ENCODE measurements at places on chromosomes 1 and 21. TPM values are rescaled to one million over a fixed set of nuclear protein-coding genes. Genes with fewer than 3 reads are reported as not detected.

KLF17 gene
- polyA plus RNA-seq = 0.16 TPM

LYPD8 gene
- polyA plus RNA-seq = not detected

GRCh38 chr21:41970751-41971653 lies 17.2 kb upstream of the C2CD2 start:
- DNase-seq = no peak

DNA sequence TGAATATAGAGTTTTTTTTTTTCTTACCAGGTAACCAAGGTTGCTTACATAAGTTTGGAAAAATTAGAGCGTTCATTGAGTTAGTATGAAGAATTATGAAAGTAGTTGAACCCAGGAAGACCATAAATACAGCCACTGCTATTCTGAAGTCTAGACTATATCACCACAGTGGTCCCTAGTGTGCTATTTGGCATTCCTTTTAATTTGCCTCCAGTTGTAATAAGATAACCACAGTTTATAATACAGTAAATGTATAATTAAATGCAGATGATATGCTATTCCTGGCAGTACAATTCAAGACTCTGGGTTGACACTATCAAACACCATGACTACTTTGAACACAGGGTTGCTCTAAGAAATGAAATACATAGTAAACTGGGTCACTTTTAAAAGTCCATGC lies 270.5 kb downstream of the BRINP2 start:
- no peak for DNase-seq

DNA sequence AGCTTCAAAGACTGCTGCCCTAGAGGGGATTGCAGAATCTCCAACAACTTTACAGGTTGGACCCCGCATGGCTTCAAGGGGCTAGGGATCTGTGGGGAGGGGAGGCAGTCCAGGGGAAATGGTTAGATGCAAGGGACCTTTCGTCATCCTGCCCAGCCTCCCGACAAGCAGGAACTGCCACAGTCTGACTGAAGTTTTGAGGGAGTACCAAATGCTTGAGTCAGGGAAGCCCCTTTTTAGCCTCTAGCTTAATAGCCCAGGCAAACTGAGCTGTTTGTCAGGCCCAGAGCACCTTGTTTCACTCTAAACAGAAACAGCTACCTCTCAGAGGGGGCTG lies 1.1 kb downstream of the TOR3A start:
- no peak for DNase-seq

DNA sequence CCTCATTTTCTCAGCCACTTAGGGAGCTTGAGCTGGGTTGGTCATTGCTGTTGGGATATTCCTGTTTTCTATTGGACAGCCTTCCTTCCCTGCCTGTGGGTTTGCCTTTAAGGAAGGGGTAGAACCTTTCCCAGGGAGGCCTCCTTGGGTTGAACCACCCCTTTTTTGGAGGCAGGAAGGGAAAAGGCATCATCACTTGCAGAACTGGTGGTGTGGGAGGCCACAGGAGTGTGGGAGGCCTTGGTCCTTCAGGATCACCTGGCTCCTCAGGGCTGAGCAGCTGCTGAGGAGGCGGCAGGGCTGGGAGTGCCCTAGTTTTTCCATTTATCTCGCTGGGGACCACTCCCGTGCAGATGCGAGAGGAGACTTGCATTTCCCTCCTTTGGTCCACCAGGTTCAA lies 667 bp upstream of the CYB561D1 start:
- no peak for DNase-seq
